Kidney epithelial cell (primary cell): ENCODE measurements at places on chromosomes 5 and 9.

DNA sequence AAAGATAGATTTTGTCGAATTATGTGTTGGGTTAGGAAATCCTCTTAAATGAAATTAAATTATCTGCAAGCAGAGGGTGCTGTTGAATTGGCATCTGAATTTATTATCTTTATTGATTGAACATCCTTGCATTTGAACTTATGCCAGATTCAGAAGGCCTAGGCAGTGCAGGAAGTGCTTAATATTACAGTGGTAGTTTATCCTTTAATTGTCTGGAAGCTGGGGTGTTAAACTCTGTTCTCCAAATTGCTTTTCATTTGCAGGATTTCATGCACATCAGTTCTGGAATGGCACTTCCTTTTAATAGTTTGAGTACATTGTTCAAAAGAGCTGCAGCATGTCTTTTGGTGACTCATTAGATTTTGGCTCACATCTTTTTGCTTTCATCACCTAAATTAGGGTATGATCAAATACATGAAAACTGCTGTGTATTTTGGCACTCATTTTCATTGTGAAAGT lies 186.3 kb downstream of the KDM4C start:
- DNase-seq = no peak

GRCh38 chr5:75472973-75473372 lies 38.5 kb downstream of the CERT1 start:
- DNase-seq = no peak

DNA sequence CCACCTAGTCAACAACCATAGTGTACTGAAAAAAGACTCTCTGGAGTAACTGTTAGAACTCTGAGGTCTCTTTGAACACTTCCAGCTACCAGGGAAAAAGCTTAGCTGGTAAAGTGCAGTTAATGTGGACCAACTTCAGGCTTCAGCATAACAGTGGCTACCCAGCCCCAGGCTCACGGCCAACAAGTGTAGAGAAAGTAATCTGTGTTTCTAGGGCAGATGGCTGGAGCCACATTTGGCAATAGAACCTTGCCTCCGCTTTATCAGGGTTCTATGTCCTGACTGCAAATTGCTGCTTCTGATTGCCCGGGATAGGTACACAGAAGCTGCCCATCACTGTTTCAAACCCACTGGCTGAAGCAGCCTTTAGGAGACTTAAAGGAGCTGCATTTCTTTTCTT lies 76.0 kb upstream of the SIMC1 start:
- no peak for DNase-seq

DNA sequence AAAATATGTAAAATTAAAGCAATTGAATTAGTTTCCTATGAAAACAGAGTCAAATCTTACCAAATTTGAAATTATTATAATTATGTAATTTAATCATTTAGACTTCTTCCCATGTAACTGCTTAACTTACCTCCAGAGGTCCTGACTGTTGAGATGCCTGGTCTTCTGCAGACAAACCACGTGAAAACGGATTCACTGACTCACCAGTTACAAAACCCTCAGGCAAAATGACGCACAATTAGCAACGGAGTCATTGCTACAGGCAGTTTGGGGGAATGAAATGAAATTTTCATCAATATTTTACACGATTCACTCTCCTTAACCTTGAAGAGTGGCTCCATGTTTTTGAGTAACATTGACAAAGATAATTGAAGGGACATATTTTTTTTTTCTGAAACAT lies 460.8 kb downstream of the MTRR start:
- DNase-seq = no peak

GRCh38 chr5:59562756-59563389 lies 330.7 kb downstream of the PDE4D start:
- DNase-seq = peak; percentile 94

- DNase-seq = no peak
Measured at GRCh38 chr9:125683486-125683885, 23.5 kb downstream of the MAPKAP1 start.

- DNase-seq = no peak
Measured at GRCh38 chr9:2764353-2764752, 47.0 kb downstream of the KCNV2 start.

GRCh38 chr9:92671323-92671722 lies 1.4 kb upstream of the IPPK start:
- peak; percentile 23 for DNase-seq

DNA sequence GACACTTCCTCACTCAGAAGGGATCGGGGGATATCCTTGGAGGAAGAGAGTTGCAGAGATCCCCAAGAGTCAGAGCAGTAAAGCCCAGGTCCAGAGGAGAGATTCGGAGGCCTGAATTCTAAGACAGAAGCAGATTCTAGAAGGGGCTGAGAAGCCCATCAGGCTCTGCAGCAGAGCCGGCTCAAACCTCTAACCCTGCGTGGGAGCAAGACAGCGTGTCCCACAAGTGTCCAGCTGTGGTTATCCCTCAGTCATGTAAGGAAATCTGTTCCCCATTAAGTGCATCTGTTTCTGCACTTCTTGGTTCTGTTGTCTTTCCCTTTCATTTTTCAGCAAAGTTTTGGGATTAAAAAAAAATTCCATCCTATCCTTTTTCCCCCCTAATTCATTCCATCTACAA lies 4.8 kb upstream of the DIAPH1 start:
- no peak for DNase-seq

GRCh38 chr9:122807271-122807900 lies 7.5 kb downstream of the OR1K1 start:
- DNase-seq = no peak

DNA sequence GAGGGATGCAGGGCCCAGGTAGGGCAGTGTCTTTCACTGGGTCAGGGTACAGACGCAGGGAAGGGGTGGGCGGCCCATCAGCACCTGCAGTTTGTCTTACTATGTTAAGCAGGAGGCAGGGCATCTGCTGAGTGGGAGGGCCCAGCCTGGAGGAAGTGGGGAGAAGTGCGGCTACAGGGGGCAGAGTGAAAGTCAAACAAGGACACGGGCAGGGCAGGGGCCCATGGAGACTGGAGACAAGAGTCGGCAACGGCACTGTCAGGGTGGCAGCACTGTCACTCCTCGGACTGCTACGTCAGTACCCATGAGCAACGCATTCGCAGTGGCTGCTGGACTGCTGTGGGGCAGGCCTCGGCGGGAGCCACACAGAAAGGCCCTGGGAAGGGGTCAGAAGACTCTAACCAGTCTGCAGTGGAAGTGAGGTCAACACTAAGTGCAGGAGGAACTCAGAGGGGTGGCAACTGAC lies 19.7 kb downstream of the CAMSAP1 start:
- no peak for DNase-seq

DNA sequence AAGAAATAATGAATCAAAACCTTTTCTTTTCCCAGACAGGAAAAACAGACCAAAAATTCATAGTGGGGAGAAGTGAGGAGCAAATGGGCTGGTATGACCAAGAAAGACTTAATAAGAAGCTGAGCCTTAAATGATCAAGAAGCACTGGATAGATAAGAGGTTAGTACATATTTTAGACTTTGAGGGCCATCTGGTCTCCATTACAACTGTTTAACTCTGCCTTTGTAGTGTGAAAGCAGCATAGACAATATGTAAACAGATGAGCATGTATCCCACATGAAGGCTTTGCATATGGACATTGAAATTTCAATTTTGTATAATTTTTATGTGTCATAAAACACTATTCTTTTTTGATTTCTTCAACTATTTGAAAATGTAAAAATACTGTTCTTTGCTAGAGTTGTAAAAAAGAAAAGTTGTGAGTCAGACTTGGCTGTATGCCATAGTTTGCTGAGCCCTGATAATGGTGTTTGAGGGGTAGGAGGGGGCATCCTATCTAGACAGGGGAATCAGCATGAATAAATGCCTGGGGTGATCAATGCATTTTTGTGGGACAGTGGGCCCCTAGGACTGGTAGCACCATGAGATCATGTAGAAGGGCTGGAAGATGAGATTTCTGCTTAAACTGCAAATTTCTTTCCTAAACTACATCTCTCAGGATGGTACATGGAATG lies 91.8 kb upstream of the GPR151 start:
- no peak for DNase-seq

DNA sequence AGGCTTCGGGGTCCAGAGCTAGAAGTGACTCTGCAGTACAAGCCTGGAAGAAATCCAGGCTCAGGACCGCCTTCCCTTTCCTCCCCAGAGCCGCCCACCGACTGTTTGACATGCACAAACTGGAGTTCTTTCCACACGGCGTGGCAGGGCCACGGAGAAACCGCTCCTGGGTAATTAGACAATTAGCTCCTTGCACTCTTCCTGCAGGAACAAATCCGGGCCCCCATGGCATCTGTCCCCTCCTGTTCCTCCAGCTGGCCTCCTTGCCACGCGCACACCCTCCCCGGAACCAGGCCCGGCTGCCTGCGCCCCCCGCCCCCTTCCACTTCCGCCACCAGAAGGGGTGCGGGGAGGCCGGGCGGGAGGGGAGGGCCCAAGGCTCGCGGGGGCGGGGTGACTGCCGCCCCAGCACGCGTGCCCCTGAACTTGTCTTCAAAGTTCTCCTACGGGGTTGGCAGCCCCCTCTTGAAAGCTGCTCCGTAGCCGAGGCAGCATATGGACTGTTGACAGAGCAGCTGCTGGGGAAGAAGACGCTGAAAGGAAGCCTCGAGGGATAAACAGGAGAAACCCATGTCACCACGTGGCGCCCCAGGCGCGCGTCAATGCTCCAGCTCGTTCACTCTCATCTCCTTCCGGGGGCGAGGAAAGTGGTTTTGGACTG lies 74.3 kb downstream of the SEC61B start:
- no peak for DNase-seq

DNA sequence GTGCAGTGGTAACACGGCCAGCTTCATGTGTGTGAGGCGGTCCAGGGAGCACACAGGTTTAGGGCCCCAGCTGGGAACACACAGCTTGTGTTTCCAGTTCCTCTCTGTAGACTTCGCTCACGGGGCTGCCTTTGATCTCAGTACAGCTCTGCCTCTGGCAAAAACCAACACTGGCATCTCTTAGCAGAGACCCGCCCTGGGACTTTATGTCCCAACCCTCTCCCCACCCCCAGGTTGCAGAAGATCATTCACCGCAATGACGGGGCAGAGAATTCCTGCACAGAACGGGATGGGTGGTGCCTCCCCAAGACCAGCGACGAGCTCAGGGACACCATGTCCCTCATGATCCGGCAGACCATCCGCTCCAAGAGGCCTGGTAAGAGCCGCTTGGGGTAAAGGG lies 5.2 kb upstream of the CEL start:
- no peak for DNase-seq

DNA sequence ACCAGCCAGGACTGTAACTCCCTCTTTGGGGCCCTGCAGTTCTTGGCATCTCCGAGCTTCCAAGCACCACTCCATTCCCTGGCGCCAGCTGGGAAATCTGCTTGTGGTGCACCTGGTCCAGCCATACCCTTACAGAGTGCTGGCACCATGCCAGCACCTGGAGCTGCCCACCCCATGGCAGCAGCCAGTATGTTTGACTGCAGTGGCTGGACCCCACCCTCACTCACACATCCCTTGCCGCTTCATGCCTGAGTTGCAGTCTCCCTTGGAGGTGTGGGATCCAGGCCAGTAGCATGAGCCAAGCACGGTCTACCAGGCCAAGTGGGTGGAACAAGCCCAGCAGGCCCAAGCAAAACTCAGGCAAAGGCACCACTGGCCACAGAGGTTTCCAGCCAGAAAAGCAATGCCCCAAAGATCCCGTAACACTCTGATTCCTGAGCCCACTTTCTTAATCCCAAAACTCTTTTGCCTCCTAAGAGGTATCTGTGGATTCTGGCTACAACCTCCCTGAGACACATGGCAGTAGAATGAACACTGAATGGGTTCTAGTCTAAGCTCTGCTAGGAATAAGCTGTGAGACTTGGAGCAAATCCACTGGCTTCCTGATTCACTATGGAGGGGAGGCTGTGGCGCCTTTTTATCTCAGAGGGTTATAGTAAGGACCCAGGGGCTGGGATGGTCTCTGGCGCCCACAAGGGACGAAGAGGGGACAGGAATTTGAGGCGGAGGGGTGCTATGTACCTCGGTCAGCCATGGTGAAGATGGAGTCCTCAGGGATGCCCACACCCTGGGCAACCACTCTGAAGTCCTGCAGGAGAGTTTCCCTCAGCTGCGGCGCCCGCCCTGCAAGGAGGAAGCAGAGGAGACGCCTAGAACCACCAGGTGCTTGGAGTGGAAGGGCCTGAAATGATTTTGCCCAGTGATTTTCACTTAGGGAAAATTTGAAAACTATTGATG lies 5.6 kb downstream of the AMBP start:
- no peak for DNase-seq

GRCh38 chr9:106467865-106468164 lies 395.2 kb upstream of the ZNF462 start:
- no peak for DNase-seq

DNA sequence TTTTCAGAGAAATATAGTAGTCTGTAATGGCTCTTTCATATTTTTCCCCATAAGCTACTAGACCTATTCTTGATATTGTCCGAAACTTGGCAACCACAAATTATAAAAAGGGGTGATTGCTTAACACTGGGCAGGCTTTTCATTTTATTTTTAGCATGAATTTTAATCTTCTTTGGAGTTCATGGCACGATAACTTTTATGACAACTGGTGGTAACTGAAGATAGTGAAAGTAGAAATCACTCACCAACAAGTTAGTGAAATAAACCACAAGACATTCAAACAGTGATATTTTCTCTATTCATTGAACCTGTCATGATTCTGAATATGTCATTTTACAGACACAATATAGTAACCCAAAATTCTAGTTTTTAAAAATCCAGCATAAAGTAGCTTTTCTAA lies 213.9 kb downstream of the PRDM9 start:
- DNase-seq = no peak

- DNase-seq = no peak
Measured at GRCh38 chr9:85729882-85730281, 11.9 kb downstream of the AGTPBP1 start.
